ENCODE measurements at places on chromosomes 2 and 18.
A peak's percentile ranks its signal among the peaks of the same experiment; 100 is the strongest.

DNA sequence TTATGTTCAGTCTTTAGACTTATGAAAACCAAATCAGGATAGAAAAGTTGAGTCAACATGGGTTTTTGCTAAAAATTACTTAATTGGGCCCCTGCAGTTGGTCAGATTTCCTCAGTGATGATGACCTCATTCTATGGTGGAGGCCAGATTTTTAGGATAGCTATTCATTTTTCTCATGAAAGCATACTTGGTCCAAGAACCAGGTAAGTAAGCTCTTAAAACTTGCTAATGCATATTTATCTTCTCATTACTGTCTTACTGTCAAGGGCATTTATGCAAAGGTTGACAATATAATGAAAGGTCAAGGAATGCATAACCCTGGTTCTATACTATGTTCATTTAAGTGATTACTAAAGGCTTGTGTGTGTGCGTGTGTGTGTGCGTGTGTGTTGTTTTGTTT is 650.6 kb downstream of the SATB2 start:
- DNase-seq: no peak

- DNase-seq: peak; percentile 29
Observed at GRCh38 chr18:63236921-63237846, 82.4 kb downstream of the BCL2 start.

DNA sequence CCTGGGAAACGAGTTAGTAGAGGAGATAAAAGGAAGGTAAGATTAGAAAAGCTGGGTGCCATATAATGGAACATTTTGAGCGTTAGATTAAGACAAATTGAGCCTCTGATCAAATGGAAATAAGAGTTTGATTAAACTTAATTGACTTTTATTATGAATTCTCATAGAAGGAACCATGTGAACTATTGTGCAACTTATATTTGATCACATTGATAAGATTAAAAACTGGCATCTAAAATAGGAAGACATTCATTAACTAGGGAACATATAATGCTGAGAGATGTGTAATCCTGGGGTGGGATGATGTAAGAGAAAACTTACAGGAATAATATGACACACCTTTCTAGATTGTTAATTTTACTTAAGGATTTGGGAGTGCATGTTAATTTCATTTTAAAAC is 22.5 kb downstream of the TBR1 start:
- no peak for DNase-seq

DNA sequence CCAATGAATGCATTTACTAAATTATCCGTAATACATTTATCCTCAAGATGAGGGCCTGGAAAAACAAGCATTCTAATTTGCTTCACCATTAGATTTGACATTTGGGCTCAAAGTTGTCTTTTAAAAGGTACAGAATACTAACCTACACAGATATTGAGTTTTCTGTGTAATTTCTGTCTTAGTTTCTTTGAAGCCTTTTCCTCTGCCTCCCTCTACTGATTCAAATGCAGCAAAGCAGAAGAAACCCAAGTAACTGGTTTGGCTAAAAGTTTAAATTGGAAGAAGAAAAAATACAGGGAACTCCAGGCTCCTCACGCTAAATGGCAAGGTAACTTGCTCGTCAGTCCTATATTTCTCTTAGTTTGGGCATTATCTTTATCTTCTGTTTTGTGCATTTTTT is 53.3 kb upstream of the SLC5A7 start:
- DNase-seq: no peak

- no peak for DNase-seq
Observed at GRCh38 chr2:134372611-134373131, 118.8 kb downstream of the MGAT5 start.

GRCh38 chr2:45992021-45992740 is 305.0 kb upstream of the EPAS1 start:
- peak; percentile 46 for DNase-seq

DNA sequence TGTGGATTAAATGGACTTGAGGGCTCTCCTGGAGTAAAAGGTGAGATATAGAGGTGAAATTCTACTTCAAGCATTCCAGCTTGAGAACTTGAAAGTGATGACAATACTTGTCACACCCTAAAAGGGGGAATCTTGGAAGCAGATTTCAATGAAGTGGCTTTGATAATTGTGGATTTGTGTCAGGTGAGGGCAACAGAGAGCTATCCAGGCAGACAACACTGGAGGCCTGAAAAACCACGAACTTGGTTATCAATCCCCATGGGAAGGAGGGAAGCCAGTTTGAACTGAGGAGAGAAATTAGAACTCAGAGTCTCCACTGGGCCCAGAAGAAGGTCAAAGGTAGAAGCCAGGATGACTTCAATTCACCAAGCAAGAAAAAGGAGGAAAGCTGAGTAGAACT is 263.9 kb downstream of the FIGN start:
- no peak for DNase-seq

DNA sequence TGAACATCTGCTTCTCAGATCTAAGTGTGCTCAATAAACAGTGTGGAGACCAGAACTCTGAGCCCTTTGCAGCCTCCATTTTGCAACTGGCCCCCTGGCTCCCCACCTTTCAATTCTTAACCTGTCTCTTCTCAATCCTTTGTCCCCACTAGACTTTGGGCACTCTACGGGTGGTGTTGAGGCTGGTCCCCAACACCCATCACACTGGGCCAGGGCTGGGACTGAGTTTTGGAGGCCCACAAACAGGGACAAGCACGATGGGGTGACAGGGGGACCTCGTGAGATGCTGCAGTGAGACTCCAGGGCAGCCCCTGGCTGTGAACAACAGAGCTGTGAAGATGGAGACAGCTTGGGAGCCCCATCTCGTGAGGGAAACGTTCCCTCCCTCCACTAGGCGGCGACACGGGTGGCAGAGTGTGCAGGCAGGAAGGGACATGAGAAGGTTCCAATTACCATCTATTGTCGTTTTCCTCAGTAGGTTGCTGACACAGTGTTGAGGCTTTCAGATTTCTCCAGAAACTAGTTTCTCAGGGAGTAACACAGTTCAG is 1.2 kb downstream of the ANKMY1 start:
- DNase-seq: peak; percentile 25

DNA sequence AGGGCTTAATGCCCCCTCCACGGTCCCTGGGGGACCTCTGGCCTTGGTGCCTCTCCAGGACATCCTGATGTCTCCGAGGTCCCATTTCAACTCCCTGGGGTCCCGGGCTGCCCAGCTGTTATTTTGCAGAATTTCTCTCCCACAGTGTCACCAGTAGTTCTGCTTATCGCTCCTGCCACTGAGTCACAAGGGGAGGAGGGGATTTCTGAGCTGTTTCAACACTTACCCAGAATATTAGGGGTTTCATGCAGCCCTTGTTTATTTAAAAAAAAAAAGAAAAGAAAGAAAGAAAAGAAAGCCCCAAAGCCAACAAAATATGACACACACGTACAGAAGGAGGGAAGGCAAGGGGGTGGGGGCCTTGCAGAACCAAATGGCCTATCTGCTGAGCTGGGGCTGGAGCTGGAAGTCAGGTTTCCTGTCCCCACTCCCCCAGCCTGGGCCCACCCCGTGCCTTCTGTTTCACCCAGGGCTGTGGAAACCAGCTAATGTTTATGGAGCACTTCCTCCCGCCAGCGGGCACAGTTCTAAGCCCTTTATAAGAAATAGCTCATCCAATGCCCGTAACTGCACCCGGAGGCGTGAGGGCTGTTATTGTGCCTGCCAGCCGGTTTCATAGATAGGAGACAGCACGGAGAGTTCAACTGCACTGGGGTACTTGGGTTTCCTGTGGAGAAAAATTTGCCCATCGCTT is 8.4 kb upstream of the ARID5A start:
- DNase-seq: peak; percentile 49

DNA sequence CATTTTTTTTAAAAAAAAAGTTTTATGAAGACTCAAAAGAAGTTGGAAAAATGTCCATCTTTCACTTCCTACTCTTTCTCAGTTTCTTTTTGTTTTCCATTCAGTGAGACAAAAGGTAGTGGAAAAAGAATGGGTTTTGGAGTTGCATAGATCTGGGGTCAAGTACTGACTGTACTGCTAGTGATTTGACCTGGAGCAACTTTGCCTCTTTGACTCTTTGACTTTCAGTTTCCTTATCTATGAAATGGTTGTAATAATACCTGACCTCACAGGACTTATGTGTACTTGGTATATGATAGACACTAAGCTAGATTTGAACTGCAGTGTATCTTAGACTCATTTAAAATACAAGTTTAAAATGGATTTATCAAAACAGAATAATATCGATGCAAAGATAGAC is 3.5 kb upstream of the KCNE4 start:
- DNase-seq: no peak

DNA sequence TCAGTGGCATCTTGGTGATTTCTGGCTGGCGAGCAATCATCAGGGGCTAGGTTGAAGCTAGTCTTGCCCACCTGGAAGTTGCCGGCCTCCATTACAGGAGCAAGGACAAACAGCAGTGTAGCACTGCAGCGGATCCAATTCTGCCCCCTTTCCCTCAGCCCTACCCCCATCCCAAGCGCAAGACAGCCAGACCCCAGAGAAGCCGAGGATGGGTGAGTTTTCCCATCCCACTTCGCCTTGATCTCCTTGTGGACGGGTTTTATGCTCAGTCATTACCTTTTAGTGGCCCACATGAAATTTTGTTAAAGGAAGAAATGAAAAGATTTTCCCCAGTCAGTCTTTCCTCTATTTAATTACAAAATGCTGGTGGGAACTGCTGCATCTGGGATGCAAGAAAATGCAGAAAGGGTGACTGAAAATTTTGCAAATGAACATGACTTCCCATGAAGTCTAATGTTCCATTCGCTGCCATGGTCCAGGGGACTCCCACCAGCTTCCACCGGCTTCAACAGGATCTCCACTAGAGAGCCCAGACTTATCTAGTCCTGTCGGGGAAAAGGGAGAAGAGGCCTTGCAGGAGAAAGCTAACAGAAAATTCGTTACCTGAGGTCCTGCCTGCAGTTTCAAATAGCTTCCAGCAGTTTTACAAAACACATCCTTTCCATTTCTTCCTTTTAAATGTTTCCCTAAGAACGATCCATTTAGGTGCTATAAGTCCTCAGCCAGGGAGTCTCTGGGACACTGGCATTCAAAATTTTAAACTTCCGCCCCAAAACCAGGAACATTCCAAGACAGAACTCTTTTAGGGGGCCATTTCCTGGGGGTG is 1.9 kb upstream of the HOXD9 start:
- DNase-seq: peak; percentile 9

All from adrenal gland (tissue), 19 donors.